ENCODE measurements at places on chromosomes 5 and 9. TPM values are rescaled to one million over a fixed set of nuclear protein-coding genes. Genes with fewer than 3 reads are reported as not detected.

DNA sequence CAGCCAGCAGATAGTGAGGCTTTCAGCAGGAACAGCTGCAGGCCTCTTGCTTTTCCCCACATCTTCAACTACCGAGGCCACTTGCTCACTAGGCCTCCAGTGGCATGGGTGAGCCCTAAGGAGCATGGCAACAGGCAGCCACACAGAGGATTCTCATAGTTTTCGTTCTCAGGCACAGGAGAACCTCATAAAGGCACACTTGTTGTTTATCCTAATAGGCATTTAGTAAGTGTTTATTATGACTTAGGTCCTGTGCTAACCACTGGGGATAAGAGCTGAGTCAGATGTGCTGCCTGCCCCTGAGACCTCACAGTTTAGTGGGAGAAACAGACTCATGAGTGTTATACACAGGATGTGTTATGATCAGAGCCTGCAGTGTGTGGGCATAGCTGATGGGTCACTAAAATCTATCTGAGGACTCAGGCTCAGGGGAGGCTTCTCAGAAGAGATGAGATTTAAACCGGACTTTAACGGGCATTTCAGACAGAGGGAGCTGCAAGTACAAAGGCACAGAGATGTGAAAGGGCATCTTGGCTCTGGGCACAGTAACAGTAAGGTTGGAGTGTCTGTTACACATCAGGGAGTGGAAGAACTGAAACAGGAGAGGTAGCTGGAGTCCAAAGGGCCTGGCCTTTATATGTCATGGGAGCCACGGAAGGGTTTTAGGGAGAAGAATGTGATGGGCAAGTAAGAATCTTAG lies 21.0 kb upstream of the HEMGN start:
- DNase-seq: no peak

DNA sequence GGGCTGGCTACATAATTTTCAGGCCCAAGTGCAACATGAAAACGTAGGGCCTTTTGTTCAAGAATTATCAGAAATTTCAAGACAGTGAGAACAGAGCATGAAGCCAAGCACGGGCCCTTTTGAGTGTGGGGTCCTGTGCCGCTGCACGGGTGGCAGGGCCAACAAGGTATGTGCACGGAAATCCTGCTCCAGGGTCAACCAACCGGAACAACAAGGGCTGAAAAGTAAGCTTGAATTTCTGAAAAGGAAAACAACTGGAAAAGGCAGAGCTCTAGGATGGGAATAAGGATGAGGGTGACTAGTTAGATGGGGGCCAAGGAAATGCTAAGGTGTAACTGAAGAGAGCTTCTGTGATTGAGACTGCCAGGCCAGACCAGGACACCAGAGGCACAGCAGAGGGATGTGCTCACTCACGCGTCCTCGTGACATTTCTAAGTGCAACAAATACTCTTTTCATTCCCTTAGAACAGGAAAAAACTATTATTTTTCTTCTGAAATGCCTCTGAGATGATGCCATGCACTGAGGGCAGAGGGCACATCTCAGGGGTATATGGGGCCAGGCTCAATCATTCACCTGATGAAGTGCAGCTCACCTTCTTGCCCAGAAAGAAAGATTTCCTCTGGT lies 80.6 kb upstream of the LRRTM2 start:
- no peak for DNase-seq

DNA sequence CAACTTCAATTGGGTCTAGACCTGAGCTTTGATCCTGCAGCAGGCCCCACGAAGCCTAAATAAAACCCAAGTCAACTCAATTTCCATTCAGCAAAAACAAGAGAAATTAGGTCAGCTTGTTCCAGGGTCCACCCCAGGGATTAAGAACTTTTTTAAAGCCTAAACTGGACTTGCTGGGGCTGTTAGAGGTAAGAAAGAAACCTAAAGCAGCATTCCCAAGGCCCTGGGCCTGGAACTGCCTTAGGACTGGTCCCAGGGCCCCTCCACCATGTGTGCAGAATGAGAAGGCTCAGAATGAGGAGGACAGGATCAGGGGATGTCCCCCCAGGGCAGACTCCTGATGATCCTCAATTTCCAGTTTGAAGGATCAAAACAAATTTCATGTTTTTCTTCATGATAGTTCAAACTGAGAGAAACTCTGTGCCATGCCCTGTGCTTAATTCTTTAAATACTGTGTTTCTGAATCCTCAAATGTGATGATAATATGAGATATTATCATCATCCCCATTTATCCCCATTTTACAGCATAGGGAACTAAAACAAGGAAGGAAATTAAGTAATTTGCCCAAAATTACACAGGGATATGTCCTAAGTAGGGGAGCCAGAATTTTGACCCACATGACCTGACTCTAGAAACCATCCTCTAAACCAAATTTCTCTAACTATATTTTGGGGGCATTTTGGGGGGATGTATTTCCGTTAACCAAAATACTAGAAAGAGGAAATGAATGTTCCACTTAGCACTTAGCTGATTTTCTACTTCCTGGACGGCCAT lies 64.5 kb downstream of the DENND1A start:
- DNase-seq: no peak

- DNase-seq: no peak
Measured at GRCh38 chr5:8767746-8768145, 778.1 kb downstream of the SEMA5A start.

The ENTREP1 gene
- 0.13 TPM for total RNA-seq

The LIX1 gene
- not detected for total RNA-seq

The SIT1 gene
- not detected for total RNA-seq

The B4GALT1 gene
- 57.4 TPM for total RNA-seq
